Neural progenitor cell (in vitro differentiated cells): ENCODE measurements at places on chromosomes 5 and 9. TPM values are rescaled to one million over a fixed set of nuclear protein-coding genes. Genes with fewer than 3 reads are reported as not detected.
A peak's percentile ranks its signal among the peaks of the same experiment; 100 is the strongest.

DNA sequence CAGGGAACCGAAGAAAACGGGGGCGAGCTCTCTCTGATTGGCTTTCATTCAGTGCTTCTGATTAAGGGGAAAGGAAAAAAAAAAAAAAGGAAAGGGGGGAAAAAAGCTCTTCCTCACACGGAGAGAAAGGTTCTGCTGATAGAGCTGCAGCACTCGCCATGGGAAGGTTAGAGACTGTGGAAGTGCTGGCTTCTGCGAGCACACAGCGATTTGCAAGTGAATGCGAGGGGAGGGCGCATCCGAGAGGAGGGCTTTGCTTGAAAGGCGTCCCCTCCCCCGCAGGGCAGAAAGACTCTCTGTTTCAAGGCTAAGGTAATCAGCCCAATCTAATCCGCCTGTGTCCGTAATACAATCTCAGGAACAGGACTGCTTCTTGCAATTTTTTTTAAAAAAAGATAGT lies at the start of gene CDH10:
Gene CDH10 (minus strand): TSS at position 218 of the 400 bp plus-strand sequence. CDS start 51,488 bp downstream, outside the sequence.
- DNase-seq: peak; percentile 93

- no peak for DNase-seq
Observed at GRCh38 chr9:13554626-13555025, 275.1 kb upstream of the MPDZ start.

- DNase-seq: no peak
Observed at GRCh38 chr5:32029261-32029660, 144.9 kb downstream of the GOLPH3 start.

GRCh38 chr5:159034083-159034824 lies 65.5 kb downstream of the EBF1 start:
- DNase-seq: peak; percentile 43

GRCh38 chr5:41509399-41510175 lies 814 bp downstream of the PLCXD3 start:
- no peak for DNase-seq

DNA sequence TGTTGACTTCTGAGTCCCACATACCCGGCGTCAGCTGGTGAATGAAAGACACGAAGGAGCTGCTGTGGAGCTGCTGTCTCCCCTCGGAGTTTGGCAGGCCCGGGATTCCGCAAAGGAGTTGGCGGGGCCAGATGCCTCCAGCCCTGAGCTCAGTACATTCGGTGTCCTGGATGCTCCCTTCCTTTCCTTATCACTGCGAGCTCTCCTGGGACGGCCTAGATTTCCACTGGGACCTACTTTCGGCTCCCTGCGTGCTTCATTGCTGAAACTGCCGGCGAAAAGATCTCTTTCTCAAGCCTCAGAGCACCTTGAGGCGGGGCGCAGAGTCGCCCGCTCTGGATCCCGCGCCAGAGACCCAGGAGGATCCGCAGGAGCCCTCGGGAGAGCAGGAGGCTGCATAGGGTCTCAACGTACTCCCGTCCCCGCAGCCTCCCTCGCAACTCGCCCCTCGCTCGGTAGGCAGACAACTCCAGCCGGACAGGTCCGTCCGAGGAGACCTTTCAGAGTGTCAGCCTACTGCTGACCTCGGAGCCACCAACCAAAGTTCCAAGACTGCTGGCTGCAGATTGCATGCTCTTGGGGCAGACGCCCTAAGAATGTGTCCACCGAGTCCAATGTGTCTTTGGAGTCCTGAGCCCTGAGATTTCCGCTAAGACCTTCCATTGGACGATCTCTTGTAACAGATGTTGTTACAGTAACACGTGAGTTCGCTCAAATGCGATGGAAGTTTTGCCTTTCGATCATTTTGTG lies 6.1 kb downstream of the ANXA2R start:
- DNase-seq: peak; percentile 24

- no peak for DNase-seq
Observed at GRCh38 chr5:135324897-135325650, 74.0 kb downstream of the MACROH2A1 start.

DNA sequence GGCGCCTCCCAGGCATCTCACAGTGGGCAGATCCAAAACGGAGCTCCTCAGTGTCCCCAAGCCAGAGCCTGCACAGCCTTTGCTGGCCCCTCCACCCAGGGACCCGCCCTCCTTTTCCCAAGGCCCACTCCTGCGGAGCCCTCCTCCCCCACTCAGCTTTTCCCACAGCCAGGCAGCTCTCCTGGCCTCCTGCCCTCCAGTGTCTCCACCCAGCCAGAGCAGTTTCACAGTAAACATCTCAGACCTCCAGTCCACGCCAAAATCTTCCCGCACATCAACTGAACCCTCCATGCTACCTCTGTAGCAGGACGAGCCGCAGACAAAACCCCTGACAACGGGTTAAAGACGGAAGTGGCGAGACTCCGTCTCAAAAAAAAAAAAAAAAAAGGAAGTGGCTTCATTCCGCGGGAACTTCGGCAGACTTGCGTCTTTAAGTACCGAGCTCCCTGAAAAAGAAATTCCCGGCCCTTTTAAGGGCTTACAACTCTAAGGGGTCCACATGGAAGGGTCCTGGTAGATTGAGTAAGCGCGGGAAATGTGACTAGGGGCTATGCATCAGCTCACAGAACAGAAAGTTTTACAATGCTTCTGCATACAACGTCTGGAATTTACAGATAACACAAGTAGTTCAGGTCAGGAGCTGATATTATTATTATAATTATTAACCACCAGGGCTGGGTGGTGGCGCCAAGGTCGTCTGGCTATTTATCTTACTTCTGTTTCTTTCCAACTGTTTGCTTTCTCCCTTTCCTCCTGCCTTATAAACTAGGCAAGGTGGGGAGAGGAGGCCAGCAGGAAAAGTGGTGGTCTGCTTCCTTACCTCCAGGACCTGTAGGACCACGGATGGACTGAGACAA lies 11.4 kb upstream of the GRIN1 start:
- DNase-seq: no peak

DNA sequence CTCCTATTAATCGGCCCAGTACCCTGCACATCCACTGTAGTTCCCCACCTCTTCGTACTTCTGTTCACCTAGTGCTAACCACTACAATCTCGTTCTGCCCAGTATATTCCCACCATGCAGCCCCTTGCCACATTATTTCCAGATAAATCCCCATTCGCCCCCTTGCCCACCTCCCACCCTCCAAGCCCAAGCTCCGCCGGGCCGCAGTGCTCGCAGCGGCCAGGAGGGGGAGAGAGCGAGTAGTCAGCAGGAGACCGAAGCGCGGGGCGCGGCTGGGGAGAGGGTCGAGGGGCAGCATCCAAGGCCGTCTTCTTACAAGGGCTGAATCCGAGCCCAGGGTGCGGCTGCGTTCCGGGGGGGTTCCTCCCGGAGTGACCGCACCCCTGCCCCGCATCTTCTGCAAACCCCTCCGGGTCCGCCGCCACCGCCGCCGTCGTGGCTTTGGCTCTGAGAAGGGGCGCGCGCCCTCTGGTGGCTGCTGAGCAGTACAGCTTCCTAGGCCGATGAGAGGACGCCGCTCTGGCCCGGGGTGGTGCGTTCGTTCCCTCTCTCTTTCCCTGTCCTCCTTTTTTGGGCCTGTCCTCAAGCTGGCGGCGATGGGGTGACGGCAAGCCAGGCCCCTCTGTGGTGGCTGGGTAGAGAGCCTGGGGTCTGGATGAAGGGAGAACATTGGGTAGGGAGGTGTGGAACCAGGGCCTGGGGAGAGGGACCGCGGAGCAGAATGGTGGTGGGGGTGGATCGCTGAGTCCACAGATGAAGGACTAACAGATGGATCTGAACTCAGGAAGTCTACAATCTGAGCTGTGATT lies 30.0 kb upstream of the PSD2 start:
- DNase-seq: peak; percentile 92

- DNase-seq: peak; percentile 85
Observed at GRCh38 chr5:113692891-113693457, 179.5 kb downstream of the YTHDC2 start.

- DNase-seq: no peak
Observed at GRCh38 chr9:82920154-82920553, 142.8 kb downstream of the RASEF start.

DNA sequence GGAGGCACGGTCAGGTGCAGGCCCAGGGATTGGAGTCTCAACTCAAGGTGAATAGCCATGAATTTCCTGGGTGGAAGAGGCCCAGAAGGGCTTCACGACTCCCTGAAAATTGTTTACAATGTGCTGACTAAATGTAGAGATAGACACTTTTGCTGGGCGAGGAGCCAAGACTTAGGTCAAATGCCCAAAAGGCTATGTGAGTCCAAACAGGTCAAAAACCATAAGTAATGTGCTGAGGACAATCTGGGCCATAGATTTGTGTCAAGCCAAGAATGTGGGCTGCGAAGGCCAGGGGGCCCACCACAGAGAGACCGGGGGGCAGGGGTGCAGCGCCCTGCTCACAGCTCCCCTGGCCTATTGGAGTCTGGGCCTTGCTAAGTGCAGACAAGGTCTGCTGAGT lies 197.8 kb downstream of the HSPA4 start:
- no peak for DNase-seq

- DNase-seq: no peak
Observed at GRCh38 chr5:36181774-36182173, 29.9 kb downstream of the SKP2 start.

DNA sequence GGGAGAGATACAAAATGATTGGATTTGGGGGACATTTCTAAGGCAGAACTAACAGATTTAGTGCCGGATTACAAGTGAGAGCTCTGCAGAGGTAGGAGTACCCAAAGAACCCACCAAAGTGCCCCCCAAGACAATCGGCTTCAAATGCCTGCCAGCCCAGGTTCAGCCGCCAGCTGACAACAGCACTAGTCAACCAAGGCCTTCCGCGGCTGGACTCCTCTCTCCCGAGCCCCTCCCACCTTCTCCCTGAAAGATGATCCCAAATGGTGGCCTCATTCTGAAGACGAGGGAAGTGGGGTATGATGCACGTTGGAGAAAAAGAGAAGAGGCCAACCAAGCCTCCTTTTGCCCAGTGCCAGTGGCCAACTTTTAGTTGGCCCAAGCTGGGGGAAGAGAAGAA lies 210.4 kb upstream of the SLC30A5 start:
- peak; percentile 40 for DNase-seq

DNA sequence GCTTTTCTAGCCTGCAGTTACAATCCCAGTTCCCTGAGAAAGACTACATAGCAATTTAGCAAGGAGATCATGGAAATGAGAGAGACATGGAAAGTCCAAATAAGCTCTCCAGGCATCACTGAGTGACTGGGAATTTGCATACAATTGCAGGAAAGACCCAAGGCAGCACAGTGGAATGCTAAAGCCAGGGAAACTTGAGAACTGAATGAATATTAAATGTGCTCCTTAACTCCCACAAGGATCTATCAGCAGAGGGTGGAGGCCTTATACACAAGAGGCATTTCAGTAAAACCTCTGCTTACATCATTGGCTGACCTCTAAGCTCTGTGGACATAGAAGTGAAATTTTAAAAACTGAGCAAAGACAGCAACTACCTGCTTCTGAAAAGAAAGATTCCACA lies 355.6 kb upstream of the DAB2 start:
- peak; percentile 5 for DNase-seq

- DNase-seq: no peak
Observed at GRCh38 chr5:34627794-34628193, 28.3 kb upstream of the RAI14 start.

- DNase-seq: peak; percentile 50
Observed at GRCh38 chr5:16418471-16418922, 47.1 kb downstream of the ZNF622 start.

Gene MEF2C
- 0.26 and 0.68 TPM in 2 replicates for total RNA-seq

Gene GRPEL2
- total RNA-seq: 27.0 and 42.5 TPM in 2 replicates

Gene SPATA31D4
- not detected in 2 replicates for total RNA-seq

Gene FOXD4L4
- 0.15 TPM in 1 of 2 replicates, not detected in the other for total RNA-seq

Gene WNT8A
- total RNA-seq: 0.25 TPM in 1 of 2 replicates, not detected in the other

Gene ASPN
- total RNA-seq: not detected in 2 replicates

Gene LRRC19
- not detected in 2 replicates for total RNA-seq

Gene PCDHA9
- 2.0 TPM in 2 replicates for total RNA-seq
